CD8-positive, alpha-beta T cell (primary cell): ENCODE measurements at places on chromosomes 13 and 19.

GRCh38 chr19:57527136-57527881 lies at the start of gene ZNF549:
TSS of gene ZNF549 (plus strand) at chr19:57527356. CDS start at chr19:57527574, 218 bp downstream.
- DNase-seq: peak; percentile 85

- DNase-seq: no peak
Measured at GRCh38 chr19:51116736-51117286, 7.9 kb upstream of the SIGLEC9 start.

GRCh38 chr13:45401314-45401713 lies 16.9 kb downstream of the SLC25A30 start:
- DNase-seq: no peak

DNA sequence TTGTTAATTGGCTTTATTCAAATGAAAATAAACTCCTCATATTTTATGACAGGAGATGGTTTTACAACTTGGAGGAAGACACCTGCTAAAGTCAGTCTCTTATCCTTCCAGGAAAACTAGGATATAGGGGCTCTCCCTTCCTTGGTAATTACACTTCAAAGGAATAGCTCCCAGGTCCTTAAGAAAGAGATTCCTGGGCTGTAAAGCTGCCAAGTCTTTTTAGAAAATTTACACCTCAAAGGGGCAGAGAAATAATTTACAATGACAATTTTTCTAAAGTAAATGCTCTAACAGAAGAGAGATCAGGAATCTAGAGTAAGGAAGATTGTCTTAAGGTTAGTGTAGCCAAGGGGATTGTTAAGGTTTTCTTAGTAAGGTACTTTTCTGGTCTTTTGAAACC lies 1359.0 kb downstream of the OLFM4 start:
- no peak for DNase-seq

GRCh38 chr13:113915786-113916329 lies 52.0 kb upstream of the GAS6 start:
- DNase-seq: peak; percentile 29

DNA sequence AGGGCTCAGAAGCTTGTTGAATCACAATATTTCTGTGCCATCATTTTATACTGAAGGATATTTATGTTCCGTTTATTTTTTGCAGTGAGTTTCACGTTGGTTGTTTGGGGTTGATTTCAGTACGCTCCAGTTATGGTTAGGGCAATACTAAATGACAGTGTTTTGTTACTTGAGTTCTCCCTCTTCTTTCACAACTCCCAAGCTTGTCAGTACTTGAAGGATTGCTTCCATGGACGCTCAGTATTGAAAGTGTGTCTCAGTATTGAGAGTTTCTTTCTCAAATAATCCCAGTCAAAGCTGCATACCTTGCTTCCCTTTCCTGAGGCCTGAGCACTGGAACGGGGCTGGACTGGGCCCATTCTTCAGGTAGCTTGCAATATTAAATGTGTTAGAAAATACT lies 38.9 kb downstream of the LACC1 start:
- no peak for DNase-seq

GRCh38 chr19:40663695-40664692 lies 26.5 kb downstream of the NUMBL start:
- DNase-seq: no peak

GRCh38 chr13:80737513-80737912 lies 396.6 kb upstream of the SPRY2 start:
- no peak for DNase-seq

DNA sequence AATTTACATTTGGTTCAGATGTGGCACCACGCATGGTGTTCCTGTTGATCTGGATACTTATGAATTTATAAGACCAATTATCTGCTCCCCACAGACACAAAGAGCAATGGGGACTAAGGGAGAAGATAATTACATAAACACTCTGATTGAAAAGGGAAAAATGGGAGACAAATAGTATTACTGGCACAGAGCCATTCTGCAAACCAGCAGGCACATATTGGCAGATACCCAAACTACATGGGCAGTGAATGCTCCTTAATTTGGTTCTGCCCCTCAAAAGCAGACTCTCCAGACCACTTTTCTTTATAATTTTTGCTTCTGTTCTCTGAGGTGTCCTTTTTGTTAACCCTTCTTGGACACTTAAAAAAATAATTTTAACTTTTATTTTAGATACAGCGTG lies 1674.2 kb downstream of the PCDH9 start:
- no peak for DNase-seq

- DNase-seq: no peak
Measured at GRCh38 chr19:32828139-32828538, 41.4 kb downstream of the SLC7A9 start.

GRCh38 chr13:28412981-28413380 lies 81.9 kb downstream of the FLT1 start:
- DNase-seq: no peak

DNA sequence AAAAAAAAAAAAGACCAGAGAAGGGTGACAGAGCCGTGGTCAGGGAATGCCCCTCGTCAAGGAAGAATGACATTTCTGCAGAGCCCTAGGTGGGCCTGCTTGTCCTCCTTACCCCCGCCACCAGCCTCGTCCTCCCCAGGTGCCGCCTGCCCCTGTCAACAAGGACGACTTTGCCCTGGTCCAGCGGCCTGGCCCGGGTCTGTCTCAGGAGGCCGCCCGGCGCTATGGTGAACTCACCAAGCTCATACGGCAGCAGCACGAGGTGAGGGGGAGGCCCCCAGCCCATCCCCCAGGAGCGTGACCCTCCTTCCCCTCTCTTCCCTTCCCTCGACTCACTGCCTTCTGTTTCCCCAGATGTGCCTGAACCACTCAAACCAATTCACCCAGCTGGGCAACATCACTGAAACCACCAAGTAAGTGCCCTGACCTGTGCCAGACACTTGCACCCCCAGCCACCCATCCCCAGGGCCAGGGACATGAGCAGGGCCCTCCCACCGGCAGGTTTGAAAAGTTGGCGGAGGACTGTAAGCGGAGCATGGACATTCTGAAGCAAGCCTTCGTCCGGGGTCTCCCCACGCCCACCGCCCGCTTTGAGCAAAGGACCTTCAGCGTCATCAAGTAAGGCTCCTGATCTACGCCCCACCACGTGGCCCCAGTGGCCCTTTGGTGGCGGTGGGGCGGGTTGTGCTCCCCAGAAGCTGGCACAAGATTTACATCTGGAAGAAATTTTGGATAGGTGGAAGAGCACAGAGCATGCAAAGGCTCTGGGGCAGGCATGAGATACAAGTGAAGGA lies 14.8 kb downstream of the PODNL1 start:
- DNase-seq: no peak

DNA sequence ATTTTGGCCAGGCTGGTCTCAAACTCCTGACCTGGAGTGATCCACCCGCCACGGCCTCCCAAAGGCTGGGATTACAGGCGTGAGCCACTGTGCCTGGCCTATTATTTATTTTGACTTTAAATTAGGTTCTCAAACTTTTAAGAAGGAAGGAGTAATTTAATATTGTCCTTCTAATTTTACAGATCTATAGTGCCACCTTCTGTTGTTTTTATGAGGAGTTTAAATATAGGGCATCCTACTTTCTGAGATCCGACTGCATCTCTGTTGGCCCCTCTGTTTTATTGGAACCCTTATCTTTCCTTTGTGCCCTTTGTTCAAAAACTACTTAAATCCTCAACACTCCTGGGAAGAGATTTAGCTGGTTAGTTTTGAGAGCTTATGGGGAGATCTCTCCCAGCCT lies 25.4 kb upstream of the ZMYM5 start:
- peak; percentile 29 for DNase-seq

DNA sequence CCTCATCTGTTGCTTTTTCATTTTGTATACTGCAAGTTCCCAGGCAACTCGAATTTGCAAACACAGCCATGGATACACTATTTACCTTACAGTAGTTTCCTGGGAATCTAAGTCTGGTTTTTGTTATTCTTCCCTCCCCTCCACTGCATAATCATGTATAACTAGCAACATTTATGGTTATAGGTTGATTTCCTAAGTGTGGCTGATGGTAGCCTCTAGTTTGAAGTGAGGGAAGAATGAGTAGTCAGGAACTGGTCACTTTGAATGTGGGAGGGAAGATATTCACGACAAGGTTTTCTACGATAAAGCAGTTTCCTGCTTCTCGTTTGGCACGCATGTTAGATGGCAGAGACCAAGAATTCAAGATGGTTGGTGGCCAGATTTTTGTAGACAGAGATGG lies at the start of gene KCNRG:
TSS of gene KCNRG (plus strand) at position 187 of the 400 bp plus-strand sequence. CDS start at position 237, 50 bp downstream.
- DNase-seq: no peak

- DNase-seq: peak; percentile 27
Measured at GRCh38 chr19:44808463-44809371, at the start of gene BCAM. TSS of gene BCAM (plus strand) at chr19:44809103. CDS start at chr19:44809125, 22 bp downstream.

DNA sequence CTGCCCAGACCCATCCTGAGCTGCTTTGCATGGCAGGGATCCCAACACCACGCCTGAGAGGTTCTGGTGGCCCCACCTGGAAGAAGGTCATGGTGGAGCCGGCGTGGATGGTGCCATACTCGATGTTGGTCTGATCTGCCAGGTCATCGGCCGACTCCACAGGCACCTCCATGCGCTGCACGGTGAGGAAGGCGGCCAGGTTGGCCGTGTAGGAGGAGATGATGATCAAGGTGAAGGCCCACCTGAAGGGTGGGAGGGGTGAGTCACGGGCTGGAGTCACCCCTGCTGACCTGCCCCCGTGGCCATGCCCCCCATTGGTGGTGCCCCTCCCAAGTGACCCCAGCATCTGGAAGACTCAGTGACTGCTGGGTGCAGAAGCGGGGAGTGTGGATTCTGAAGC lies 12.5 kb upstream of the ATP1A3 start:
- no peak for DNase-seq

DNA sequence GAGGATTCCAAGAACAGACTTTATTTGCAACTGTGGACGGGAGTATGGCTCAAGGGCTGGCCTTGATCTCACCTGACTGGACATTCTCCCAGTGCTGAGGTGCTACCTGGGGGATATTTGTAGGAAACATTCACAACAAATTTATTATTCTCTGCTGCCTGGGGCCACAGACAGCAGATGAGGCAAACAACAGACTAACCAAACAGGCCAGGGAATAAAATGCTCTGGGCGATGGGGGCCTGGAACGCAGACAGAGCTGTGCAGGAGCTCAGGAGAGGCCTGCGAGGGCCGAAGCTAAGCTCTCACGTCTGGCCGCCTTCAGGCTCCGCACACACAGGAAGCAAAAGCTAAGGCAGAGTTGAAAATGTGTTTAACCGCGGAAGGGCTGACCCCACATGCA lies 7.8 kb downstream of the PLPP2 start:
- no peak for DNase-seq

DNA sequence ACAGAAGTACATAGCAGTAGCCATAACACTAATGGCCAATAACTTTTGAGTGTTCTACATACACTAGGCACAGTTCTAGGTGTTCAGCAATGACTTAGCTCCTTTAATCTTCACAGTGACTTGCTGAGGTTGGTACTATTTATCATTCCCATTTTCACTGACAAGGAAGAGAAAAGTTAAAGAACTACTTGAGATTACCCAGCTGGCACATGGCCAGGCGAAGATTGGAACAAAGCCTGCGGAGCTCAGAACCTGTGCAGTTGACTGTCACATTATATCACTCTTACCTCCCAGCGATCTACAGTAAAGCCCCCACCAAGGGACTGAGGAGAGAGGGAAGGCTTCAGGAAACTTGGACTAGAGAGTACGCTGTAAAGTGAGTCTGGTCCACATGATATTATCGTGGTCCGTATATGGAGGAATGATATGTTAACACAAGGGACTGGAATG lies 42.4 kb upstream of the WDFY2 start:
- no peak for DNase-seq

DNA sequence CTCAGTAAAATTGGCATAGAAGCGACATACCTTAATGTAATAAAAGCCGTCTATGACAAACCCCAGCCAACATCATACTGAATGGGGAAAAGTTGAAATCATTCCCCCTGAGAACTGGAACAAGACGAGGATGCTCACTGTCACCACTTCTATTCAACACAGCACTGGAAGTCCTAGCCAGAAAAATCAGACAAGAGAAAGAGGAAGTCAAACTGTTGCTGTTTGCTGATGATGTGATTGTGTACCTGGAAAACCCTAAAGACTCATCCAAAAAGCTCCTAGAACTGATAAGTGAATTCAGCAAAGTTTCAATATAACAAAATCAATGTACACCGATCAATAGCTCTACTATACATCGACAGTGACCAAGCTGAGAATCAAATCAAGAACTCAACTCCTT lies 63.3 kb downstream of the TNFSF13B start:
- no peak for DNase-seq

DNA sequence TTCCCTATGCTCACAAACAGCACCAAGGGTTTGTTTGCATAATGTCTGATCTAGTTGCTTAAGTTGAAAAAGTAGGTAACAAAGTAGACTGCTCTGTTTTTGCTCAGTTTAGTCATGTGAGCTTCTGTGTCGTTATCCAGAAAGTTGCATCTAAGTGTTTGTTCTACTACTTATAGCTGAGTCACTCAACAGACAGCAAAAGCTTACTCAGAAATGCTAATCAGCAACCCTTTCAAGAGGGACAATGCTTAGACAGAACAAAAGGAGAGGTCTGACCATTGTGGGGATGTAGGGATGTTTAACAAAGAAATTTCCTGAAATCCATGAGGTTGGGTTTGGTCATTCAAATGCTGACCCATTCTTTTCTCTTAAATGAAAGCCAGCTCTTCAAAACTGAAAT lies 106.4 kb downstream of the ATP8A2 start:
- no peak for DNase-seq

DNA sequence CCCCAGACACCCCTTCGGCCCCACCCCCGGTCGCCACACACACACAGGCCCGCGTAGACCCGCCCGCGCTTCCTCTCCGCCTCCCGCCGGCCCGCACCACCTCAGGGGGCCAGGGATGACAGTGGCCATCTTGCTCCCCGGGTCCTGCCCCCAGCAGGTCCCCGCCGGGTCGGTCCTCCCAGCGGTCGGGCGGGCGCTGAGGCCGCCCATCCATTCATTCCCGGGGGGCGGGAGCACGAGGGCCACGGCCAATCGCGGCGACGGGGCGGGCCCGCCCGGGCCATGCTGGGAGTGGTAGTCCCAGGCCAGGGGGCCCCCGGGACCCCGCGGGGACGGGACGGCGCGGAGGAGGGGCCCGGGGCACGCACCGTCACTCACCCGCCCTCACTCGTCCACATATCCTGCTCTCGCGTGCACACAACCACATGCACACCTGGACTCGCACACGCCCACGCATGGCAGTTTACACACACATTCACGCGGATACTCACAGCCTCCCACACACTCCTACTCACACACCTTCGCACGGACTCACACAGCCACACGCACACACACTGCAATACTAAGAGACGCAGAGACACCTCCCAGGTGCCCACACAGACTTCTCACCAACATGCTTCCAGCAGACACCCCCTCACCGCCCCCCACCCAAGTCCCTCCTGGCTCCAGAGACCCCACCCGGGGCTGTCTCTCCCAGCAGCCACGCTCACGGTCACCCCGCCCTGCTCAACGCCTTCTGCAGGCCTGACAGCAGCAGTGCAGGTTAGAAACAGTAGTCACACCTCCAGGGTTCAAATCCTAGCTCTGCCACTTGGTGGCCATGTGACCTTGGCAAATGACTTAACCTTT lies at the start of gene DPF1:
TSS of gene DPF1 (minus strand) at position 209 of the 849 bp plus-strand sequence. CDS start at position 129, 80 bp downstream.
- no peak for DNase-seq

- no peak for DNase-seq
Measured at GRCh38 chr13:80469105-80469852, 128.4 kb upstream of the SPRY2 start.

- DNase-seq: no peak
Measured at GRCh38 chr13:105213512-105213911, 1322.0 kb downstream of the EFNB2 start.
